ENCODE measurements at places on chromosomes 1 and 21.
A peak's percentile ranks its signal among the peaks of the same experiment; 100 is the strongest.

GRCh38 chr1:116962987-116963639 is 38.4 kb upstream of the CD101 start:
- DNase-seq = no peak

DNA sequence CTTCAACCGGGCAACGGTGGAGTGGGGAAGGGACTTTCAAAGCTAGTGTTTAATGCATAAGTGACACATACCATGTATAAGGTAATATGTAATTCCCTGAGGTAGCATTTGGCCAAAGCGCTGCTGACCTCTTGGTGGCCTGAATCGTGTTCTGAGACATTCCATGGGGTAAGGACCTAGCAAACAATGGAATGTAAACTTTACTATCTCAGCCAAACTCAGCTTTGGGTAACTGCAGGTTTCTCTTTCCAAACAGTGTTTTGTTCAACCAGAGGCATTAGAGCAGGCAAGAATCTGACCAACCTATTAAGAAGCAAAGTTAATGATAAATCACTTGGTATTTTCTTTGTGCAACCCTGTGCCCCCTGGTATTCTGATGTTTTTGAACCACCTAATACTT is 22.0 kb downstream of the TGFB2 start:
- DNase-seq = no peak

DNA sequence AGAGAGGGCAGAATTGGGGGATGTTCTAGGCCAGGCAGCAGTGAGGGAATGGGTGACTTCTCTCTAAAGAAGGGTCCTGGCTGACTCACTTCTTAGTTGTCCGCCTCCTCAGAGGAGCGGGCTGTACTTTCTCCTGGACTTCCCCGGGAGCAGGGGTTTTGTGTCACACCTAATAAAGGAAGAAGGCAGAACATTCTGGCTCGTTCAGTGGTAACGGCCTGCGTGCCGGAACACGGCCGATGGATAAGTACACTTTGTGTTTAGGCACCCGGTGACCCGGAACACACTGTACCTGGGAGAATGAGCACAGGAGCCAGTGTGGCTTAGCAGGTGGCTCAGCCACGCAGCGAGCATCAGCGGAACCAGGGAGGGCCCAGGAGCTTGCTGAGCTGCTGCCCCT is 84.7 kb downstream of the FBXO2 start:
- DNase-seq = no peak

DNA sequence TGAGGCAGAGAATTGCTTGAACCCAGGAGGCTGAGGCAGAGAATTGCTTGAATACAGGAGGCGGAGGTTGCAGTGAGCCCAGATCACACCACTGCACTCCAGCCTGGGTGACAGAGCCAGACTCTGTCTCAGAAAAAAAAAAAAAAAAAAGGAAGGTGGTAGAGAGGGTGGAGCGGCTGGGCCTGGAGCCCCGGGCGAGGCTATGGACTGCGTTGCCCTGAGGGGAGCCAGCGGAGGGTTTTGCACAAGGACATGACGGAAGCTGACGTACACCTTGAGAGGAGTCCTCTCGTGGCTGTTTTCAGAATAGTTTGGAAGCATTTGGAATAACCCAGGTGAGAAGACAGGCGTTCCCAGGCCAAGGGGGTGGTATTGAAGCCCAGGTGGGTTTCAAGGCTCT is 6.9 kb upstream of the FBLIM1 start:
- DNase-seq = no peak

- DNase-seq = no peak
These were observed 25.4 kb upstream of the KIAA0040 start for GRCh38 chr1:175217721-175218531.

GRCh38 chr1:31541194-31541593 is 35.1 kb upstream of the TINAGL1 start:
- DNase-seq = no peak

- no peak for DNase-seq
These were observed 51.1 kb downstream of the ZNF326 start for GRCh38 chr1:90045853-90046563.

- no peak for DNase-seq
These were observed 87.4 kb upstream of the BACE2 start for GRCh38 chr21:41080485-41081121.

GRCh38 chr1:32464716-32465577 is at the start of gene ZBTB8B:
ZBTB8B (plus strand) TSS chr1:32465072; CDS start chr1:32470625, 5,553 bp downstream.
- peak; percentile 13 for DNase-seq

GRCh38 chr1:36621531-36621930 is 138.8 kb upstream of the CSF3R start:
- DNase-seq = no peak

GRCh38 chr1:117436513-117436912 is 69.3 kb downstream of the MAN1A2 start:
- no peak for DNase-seq

- DNase-seq = no peak
These were observed 40.0 kb upstream of the PTPRC start for GRCh38 chr1:198598796-198599321.

- DNase-seq = no peak
These were observed 49.0 kb downstream of the LRRC53 start for GRCh38 chr1:74463333-74463988.

GRCh38 chr1:17359031-17359430 is 13.0 kb upstream of the PADI6 start:
- DNase-seq = no peak

- no peak for DNase-seq
These were observed 21.0 kb downstream of the PCSK9 start for GRCh38 chr1:55060133-55060999.

DNA sequence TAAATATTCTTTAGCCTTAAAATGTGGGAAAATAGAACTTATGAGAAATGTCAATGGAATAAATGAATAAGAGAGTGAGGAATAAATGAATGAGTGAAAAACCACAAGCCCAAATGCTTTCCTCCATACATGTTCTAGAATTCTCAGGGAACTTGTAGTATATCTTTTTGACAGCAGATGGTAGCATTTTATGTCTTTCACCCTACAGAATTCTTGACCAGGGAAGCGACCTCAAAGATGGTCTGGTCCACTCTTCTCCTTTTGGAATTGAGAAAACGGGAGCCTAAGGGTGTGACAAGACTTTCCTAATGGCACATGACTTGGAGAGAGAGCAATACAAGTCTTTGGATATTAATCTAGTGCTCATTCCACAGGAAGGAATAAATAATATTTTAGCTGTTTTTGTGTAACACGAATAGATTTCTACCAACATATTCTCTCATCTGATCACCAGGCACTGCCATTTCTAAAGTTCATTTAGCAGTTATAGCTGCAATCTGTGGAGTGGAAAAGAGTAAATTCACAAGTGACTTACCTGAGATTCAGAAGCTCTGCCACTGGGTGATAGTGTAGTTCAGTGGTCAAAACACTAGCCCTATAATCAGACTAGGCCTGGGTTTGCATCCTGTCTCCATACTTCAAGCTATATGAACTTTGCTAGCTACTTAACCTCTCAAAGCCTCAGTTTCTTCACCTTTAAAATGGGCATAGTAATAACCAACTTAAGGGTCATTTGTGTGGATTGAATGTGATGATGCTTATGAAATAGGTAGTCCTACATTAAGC is 15.0 kb upstream of the F5 start:
- no peak for DNase-seq

DNA sequence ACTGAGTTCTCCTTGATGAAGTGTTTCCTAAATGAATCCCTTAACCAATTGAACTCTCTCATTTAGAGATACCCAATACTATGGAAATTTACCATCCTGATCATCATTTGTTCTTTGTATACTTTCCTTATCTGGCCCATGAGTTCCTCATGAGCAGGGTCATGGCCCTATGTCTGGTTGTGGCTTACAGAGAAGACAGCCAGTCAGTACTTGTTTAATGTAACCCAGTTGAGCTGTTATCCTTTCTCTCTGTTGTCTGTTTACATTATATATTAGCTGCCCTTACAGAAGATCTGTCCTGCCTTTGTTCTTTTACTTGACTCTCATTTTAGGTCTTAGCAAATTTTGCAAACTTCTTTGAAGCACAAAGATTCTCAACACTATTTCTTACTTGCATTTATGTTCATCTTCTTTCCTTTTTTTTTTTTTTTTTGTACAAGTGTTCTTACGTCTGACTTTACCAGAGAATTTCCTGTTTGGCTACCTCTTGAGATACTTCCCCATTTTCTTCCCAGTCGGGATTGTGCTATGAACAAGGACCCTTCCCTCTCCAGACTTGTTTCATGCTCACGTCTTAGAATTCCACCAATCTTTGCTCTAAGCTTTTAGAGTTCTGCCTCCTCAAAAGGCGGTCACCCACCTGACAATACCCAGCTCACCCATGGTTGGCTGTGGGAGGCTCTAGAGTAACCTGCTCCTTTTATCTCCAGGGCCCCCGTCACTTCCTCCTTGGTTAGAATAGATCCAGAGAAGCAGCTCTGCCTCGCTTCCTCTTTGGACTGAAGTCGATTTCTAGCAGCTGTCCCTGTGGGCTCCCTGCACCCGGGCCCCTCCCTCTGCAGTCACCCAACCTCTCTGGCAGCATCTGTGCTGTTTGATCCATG is 53.6 kb upstream of the RUNX1 start:
- DNase-seq = peak; percentile 28

DNA sequence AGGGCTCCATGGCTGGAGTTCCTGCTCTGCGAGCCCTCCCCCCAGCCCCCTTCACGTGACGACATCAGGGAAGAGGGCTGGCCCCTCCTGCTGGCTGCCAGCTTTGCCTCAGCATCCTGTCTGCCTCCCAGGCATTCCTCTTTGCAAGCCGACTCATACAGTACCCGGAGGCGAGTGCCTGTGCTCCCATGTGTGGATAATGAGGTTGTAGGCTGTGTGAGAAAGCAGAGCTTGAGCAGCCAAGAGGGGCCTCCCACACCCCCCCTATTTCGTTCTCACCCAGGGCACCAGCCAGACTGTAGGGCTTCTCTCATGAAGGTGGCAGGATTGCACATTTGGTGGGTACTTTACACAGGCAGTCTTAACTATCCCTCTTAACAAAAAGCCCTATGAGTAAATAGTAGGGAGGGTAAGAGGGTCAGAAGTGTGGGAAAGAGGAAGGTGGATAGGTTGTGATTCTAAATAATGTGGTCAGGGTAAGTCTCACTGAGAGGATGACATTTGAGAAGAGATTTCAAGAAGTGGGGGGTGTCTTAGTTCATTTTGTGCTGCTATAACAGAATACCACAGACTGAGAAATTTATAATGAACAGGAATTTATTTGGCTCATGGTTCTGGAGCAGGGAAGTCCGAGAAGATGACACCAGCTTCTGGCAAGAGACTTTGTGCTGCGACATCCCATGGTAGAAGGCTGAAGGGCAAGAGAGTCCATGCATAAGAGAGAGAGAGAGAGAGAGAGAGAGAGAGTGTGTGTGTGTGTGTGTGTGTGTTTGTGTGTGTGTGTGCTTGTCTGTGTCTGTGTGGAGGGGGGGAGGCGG is 113.5 kb downstream of the OMA1 start:
- no peak for DNase-seq

DNA sequence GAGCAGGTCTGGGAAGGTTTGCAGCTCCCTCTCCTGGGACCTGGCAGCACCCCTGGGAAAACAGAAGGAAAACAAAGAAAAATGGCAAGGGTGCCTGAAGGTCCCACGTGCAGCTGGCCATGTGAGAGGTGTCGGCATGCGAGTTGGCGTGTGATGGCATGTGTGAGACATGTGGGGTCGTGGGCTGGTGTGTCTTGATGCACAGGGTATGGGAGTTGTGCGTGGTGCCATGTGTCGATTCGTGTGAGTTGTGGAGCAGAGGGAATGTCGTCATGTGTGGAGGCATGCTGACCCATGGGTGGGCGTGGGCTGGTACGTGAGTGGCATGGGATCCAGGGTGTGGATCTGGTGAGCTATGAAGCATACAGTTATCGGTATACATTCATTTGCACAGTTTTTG is 1.3 kb downstream of the HPCA start:
- DNase-seq = no peak

GRCh38 chr1:60989749-60990713 is 92.3 kb upstream of the NFIA start:
- DNase-seq = no peak

DNA sequence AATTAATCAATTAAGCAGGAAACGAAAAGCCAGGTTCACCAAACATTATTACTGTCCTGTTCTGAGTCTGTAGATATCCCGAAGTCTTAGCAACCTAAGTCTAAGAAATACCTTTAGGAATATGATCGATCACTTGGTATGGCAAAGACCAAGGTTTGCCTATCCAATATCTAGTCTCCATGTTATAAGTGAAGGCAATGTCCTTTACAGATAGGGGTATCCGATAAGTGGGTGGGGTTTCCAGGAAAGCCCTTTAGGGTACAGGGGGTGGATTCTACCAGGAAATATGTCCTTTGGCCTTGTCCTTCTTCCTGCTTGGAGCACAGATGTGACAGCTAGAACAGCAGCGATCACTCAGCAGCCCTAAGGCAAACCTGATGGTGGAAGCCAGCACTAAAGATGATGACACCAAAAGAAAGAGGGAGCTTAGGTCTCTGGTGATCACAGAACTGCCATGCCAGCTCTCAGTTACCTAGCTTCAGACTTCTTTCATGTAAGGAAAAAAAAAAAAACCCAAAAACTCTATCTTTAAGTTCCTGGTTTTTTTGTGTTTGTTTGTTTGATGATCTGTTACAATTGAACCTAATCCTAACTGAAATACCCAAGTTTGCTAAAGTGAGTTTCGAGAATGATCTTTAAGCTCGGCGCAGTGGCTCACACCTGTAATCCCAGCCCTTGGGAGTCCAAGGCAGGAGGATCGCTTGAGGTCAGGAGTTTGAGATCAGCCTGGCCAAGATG is 40.8 kb downstream of the DSTYK start:
- no peak for DNase-seq

DNA sequence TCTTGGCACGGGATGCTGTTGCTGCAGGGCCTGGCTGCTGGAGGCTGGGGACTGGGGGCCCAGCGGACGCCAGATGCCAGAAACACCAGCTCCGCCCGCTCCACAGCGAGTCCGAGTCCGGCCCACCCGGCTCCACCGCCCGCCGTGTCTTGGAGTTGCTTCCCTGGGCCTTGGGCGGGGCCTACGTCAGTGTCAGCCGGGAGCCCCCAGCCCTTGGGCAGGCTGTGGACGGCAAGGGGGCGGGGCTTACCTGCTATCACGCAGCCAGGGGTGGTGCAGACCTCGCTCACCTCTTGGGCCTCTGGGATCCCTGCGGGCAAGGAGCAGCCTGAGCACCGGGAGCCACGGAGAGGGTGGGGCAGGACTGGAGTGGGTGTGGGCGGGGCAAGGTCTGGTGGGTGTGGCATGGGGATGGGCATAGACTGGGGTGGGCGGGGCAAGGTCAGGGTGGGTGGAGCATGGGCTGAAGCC is 21.8 kb downstream of the MMEL1 start:
- DNase-seq = no peak

DNA sequence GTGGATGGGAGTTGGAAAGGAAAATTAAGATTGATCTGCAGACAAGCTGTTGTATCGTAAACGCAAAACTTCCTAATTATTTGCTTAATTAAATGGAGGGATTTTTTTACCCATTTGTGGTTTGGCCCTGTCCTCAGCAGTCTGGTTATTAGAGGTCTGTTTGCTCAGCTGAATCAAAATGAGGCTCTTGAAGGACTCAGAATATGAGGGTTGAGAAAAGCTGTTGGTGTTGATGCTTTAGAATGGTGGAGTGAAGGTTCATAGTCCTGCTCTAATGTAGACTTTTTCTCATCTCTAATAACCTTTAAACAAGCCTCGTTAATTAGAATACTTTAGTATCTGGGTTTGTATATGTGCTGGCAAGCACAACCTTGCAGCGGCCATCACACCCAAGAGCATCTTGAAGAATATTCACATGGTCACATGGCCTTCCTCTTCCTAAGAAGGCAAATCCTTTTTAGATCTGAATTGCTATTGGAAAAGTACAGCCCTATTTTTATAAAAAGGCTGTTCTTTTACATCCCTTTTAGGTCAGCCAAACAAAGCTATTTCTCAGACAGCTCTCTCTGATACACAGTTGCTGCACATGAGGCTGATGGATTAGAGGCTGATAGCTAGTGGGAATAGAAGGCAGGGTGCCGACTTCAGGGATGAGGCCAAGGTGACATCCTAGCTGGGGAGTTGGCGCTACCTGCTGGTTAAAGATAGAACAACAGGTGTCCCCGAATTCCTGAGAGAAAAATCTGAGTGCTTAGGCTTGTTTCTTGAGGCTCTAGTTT is 53.8 kb downstream of the MACF1 start:
- DNase-seq = peak; percentile 4
